ENCODE measurements at places on chromosomes 1 and 21.

- no peak for DNase-seq
Observed at GRCh38 chr21:45387506-45387905, 17.5 kb upstream of the COL18A1 start.

DNA sequence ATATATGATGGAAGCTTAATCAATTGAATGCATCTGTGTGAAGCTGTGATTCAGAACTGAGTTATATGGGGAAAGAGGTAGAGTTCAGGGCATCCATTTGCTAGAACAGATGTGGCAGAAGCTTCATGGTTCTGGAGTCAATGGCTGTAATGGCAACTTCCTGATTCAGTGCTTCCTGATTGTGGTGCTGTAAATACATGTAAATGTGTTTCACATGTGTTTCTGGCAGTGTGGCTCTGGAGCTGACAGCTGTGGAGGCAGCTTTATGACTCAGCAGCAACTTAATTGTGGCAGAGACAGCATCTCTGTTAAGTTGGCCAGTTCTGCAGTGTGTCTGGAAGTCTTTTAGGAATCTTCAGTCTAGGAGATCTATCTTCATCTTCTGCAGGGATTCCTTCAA lies 226.6 kb upstream of the ZRANB2 start:
- no peak for DNase-seq

- no peak for DNase-seq
Observed at GRCh38 chr21:44960141-44961092, 20.6 kb downstream of the SLX9 start.

GRCh38 chr1:151159373-151159772 lies 2.9 kb downstream of the TNFAIP8L2 start:
- no peak for DNase-seq

GRCh38 chr1:234914606-234915290 lies 213.9 kb downstream of the TOMM20 start:
- DNase-seq: no peak

Data from activated T-cell treated with anti-CD3 and anti-CD28 coated beads, Interleukin-2, amount 50 U/mL, for 1 hour (primary cell).